A549 treated with Hydrocortisone at 1 μM for 4 hours (cell line): ENCODE measurements at places on chromosomes 11 and 22. TPM values are rescaled to one million over a fixed set of nuclear protein-coding genes. Genes with fewer than 3 reads are reported as not detected.

The MRGPRD gene
- not detected in 5 replicates for total RNA-seq

The SUN2 gene
- 31.7 to 39.1 TPM (median 37.0 TPM) in 5 replicates for total RNA-seq

The TIMP3 gene
- total RNA-seq = 1.0 to 1.6 TPM (median 1.3 TPM) in 5 replicates

The TSPO gene
- total RNA-seq = 146 to 241 TPM (median 227 TPM) in 5 replicates
